ENCODE measurements at places on chromosomes 1 and 21.

DNA sequence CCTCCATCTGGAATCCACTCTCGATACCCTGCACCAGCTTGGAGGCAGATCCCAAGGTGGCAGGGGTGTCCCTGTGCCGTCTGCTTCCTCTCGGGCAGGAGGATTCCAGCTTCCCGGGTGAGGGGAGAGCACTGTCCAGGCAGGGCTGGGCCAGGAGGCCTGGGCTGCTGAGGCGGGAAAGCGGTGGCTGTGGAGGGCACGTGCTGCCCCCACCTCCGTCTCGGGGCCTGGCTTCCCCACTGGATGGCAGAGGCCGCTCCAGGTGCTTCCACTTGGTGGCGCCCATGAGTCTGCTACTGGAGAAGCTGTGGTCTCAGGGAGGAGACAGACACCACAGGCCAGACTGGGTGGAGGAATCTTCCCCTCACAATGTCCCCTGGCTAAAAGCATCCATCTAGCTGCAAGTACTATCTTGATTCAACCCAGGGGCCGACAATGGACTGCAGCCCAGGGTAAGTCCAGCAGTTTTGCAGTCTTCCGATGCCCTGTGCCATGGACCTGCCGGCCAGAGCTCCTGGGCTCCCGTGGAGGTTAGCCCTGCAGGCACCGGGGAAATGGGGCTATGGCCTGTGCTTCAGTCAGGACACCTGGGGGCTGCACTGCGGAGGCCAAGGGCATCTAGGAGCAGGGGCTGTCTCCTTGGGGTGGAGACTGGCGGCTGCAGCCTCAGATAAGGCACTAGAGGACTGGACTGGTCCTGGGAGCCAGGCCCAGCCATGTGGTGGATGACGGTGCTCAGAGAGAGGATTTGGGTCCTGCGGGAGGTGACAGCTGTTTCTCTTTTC lies 41.3 kb upstream of the EIF4G3 start:
- DNase-seq = peak; percentile 27

DNA sequence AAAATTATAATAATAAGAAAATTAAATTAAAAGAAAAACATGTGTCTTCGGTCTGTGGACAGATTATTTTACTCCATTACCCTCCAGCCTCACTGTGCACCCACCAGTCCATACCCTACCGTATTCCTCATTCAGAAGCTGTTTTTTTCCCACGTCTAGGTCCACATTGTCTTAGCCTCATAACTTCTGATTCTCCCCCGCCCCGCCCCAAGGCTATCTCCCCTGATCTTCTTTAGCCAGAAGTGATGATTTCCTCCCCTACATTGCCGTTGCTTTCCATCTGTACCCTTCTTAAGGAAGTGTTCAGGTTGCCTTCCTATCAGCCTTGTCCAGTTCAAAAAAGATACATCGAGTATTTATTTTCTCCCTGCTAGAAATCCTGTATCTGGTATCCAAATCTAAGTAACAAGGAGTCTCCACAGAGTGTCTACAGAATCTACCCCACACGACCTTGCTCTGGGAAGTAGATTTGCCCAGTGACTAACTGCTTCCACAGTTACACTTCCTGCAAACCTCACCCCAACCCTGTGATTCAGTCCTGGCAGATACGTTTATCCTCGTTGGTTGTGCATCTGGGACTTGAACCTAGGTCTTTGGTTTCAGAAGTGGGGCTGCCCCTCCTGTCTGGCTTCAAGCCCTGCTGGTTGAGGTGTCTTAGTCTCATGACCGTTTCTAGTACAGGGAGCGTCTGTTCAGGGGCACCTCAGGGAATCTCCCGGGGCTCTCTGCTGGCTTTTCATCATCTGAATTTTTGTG lies 470.2 kb downstream of the CAMTA1 start:
- DNase-seq = no peak

- DNase-seq = no peak
These were observed 36.0 kb upstream of the SLC19A1 start for GRCh38 chr21:45578176-45578801.

GRCh38 chr1:155128755-155129473 lies 1.2 kb downstream of the EFNA1 start:
- no peak for DNase-seq

GRCh38 chr1:16067127-16067768 lies 6.2 kb downstream of the FAM131C start:
- DNase-seq = no peak

DNA sequence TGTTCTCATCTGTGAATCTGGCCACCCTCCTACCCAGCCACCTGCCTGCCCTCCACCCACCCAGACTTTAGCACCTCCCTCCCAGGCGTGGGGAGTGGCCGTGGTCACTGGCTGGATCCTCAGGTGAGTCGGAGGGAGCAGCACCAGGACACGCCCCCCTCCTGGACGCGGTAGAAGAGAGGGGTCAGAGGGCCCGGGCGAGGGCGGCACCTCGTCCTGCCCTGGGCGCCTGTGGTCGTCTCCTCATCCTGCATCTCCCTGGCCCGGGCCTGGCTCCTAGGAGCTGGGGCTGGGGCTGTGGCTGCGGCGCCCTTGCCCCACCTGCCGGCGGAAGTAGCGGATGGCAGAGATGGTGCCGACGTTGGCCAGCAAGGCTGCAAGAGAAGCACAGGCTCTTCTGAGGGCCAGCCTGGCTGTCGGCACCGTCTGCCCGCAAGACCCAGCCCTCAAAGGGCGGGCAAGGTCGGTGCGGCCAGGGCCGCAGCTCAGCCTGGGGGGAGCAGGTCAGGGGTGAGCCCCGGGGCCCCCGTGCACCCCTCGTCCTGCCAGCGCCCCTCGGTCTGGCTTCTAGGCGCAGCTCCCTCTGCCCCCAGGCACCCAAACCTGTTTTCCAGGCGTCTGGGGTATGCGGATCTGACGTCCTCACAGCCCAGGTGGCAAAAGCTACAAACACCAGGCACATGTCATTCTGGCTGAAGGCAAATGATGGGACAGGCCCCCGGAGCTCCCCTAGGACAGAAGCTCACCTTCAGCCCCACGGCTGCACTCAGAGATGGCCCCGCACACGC lies 5.8 kb downstream of the PERM1 start:
- no peak for DNase-seq

- DNase-seq = no peak
These were observed 34.1 kb upstream of the SLC25A33 start for GRCh38 chr1:9505143-9505542.

DNA sequence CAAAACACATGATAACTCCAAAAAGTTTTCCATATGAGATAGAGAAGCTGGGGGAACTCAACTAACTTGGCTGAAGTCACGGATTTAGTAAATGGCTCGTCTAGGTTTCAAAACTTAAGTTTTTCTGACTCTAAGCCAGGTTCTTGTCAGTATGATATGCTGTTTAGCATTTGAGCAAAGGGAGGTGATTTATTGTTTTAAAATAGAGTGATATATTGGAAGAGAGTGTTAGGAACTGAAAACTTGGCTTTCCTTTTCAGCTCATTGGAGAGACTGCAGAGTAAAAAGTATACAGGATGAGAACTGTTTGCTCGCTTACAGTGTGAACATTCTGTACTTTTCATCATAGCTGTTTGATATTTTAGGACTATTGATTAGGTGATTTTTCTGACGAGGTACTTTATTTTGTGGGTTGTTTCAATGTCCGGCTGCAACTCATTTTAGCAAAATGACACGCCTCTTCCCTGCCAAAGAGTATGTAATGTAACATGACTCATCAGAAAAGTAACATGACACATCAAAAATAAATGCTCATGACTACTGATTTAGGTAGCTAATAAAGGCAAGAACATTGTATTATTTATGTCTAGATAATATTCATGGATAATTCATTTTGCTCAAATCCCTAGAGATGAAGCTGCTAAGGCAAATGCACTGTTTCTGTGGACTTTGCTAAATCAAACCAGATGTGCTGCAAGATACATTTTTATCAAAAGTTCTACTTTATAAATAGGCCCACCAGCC lies 355.1 kb downstream of the GPATCH2 start:
- no peak for DNase-seq

GRCh38 chr1:167763525-167764220 lies 41.9 kb downstream of the MPZL1 start:
- no peak for DNase-seq

- DNase-seq = no peak
These were observed 30.4 kb upstream of the FMO1 start for GRCh38 chr1:171217658-171218443.

DNA sequence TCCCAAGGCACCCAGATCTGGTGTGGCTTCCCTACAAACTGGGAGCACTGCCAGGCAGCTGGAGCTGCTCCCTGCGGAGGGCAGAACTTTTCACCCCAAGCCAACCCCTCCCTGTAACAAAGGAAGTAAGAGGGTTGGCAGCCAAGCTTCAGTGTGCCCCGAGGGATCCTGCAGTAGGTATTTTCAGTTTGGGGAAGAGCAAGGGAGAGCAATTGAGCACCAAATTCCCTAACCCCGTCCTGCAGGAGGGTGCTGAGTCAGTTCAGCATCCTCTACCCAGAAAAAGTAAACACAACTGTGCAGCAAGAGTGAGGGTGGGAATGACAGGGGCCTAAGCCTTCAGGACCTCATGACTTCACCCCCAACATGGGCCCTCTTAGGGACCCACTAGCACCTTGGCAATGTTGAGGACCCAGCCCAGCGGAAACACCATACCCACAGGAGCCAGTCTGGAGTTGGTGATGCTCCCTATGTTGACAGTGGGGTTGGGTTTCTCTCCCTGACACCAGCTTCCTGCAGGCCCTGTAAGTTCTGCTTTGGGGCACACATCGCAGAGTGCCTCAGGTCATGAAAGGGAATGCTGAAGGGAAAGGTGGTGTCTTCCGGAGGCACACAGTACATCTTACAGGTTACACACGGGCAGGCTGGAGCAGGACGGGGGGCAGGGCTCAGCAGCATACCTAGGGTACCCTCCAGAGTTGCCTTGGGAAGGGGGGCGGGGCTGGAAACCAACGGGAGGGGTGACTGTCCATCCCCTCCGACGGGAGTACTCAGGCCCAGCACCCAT lies 14.8 kb downstream of the SH3BP5L start:
- no peak for DNase-seq

DNA sequence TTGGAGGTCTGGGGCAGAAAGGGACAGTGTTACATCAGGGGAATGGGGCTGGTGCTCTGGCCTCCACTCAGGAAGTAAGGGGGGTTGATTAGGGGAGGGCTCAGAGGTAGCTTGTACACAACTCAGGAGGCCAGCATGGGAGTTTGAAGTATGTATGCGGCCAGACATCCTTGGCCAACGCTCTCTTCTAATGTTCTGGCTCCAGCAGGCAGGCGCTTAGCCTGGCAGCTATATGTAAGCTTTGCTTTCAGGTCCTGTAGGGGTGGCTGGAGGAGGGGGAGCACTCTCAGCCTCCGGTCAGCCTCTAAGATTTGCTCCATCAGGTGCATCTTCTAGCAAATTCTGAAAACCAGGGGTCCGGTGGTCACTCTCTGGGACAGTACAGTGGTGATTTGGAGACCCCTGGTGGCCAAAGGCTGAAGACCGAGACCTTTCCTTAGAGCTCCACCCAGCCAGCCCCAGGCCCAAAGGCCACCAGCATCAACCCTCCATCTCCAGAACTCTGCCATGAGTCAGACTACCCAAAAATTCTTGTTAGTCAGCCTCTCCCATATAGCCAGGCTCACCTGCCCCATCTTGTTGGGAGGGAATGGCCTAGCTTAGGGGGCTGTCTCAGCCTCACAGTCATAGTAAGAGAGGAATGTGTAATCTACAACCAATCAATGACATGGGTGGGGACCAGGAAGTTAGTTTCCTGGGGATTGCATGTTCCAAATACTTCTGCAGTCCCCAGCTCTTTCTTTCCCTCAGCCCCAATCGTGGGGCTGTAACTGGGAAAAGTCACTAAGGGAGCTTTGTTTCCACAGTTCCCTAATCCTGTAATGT lies 9.7 kb upstream of the COL8A2 start:
- no peak for DNase-seq

- DNase-seq = no peak
These were observed 561.6 kb downstream of the PLA2G4A start for GRCh38 chr1:187390215-187390818.

DNA sequence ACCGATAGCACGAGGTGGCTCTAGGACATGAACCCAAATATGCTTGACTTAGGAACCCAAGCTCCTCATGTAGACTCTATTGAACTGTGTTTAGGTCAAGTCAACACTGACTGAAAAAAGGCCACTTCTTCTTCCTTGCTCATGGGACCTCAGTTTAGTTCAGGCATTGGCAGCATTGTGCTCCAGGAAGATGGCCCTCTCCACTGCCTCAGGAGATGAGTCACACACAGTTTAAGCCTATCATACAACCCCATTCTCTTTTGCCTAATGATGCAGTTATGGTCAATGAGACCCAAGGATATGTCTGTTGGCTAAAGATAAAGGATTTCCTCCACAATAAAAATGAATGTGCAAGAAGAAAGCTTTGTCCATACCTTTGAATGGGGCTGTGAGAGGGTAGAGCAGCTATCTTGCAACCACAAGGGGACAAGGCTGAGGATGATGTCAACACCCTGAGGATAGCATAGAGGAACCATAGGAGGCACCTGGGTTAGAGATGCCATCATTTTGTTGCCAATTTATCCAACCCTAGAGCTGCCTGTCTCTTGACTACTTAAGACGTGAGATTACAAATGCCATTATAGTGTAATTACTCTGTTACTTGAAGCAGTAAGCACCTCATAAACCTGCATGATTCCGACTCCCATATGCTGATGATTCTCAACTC lies 3.0 kb upstream of the TRIM63 start:
- no peak for DNase-seq

DNA sequence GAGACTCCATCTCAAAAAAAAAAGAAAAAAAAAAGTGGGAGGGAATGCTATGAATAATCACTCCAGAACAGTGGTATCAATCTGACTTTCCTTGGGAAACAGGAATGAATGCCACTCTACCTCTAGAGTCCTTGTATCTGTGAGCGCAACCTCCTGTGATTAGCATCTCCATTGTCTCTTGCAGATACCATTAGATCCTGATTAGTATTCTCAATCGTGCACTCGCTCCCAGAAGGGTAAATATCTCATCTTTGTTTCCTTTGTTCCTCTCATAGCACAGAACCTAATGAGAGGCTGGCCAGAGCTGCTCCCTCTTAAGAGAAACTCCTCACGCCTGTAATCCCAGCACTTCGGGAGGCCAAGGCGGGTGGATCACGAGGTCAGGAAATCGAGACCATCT lies 184.4 kb upstream of the KCNK2 start:
- no peak for DNase-seq

DNA sequence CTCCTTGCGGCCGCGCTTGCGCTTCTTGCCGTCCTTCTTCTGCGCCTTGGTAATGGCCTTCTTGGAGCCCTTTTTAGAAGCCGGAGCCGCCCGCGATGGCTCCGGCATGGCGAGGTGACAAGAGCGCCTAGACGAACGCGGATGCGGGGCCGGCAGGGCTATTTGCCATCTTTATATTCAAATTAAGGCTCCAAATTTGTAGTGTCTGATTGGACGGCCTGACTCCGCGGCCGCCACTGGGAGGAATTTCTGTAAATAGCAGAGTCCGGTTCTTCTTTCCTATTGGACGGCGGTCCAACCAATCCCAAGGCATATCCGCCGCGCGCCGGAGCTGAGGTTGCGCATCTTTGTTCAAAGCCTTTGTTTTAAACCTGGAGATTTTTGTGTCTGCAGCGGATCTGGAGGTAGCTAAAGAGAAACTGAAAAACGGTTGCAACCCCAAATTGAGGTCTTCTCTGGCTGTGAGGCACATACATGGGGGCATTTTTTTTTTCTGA lies 22.6 kb upstream of the RNF187 start:
- DNase-seq = peak; percentile 71

- DNase-seq = no peak
These were observed 16.3 kb upstream of the SARS1 start for GRCh38 chr1:109197158-109198042.

- no peak for DNase-seq
These were observed 11.5 kb downstream of the TRIM46 start for GRCh38 chr1:155184835-155185782.

GRCh38 chr1:106924360-106924759 lies 132.1 kb upstream of the PRMT6 start:
- DNase-seq = no peak
